ENCODE measurements at places on chromosomes 16 and 17.

- no peak for DNase-seq
Measured at GRCh38 chr17:28758411-28759121, 14.8 kb downstream of the TRAF4 start.

DNA sequence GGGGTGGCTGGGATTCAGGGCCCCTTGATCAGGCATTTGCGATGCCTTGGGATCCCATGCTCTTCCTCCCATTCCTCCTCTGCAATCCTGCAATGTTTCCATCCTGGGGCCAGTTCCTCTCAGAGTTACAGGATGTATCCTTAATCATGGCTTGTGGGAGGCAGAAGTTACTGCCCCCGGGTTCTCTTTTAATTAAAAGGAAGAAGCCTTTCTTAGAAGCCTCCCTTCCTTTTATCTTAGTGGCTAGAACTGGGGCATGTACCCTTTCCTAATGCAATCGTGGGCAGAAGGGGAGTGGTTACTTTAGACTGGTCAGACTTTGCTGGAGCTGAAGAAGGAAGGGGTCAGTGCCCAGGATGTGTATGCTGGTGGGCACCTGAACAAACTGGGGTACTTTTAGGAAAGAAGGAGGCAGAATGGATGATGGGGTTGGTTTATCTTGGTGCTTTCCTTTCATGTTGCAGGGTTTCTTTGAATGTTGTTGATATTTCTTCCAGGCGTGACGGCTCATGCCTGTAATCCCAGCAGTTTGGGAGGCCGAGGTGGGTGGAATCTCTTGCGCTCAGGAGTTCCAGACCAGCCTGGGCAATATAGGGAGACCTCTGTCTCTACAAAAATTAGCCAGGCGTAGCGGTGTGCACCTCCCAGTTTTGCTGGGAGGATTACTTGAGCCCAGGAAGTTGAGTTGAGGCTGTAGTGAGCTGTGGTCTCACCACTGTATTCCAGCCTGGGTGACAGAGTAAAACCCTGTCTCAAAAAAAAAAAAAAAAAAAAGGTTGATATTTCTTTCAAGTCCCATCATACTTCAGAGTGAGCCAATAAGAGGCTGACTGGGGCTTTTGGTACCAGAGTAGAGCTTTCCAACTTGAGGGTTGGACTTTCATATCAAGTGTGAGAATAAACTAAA is 13.2 kb upstream of the SPN start:
- no peak for DNase-seq

- peak; percentile 20 for DNase-seq
Measured at GRCh38 chr16:85253084-85253941, 141.0 kb upstream of the CIBAR2 start.

DNA sequence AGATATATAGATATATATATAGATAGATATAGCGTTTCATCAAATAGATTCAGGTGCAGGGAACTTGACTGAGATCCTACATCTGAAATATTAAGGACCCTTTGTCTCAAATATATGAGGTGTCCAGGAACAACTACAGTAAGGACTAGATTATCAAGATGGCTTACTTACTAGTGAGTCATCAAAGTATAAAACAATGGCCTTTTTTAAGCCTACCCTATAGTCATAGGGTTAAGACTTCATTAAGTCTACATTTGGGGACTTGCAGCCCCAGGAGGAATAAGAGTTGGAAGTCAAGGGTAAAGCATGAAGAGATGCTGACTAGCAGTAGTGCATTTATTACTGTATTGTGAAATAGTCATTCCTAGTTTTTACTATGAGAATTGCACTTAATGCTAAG is 1023.4 kb downstream of the CDH11 start:
- DNase-seq = no peak

DNA sequence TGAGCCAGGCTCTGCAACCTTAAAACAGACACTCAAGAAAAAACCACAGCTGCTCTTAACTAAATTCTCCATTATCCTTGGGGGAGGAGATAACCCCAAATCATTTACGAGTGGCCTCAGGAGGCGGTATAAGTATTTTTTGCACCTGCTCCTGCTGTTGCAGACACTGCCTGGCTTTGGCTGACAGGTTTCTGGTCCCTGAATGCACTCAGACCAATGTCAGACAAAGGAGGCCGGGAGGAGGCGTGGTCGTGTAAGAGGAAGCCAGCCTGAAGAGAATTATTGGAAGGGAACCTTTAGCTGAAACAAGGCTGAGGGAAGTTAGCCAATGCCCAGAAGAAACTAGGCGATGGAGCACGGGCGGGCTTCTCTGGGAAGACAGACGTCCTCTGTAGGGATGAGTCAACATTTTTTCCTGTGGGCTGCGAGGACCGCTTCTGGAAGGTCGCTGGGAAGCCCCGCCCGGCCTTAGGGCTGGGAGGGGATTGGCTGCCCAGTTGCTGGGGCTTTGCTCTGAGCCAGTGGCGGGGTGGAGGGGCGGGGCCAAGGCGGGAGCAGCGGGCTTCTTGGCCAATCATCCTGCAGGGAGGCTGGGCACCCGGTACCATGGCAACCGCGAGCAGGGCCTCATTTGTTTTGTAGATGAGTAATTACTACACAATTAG is 82.3 kb downstream of the CCDC182 start:
- peak; percentile 88 for DNase-seq

DNA sequence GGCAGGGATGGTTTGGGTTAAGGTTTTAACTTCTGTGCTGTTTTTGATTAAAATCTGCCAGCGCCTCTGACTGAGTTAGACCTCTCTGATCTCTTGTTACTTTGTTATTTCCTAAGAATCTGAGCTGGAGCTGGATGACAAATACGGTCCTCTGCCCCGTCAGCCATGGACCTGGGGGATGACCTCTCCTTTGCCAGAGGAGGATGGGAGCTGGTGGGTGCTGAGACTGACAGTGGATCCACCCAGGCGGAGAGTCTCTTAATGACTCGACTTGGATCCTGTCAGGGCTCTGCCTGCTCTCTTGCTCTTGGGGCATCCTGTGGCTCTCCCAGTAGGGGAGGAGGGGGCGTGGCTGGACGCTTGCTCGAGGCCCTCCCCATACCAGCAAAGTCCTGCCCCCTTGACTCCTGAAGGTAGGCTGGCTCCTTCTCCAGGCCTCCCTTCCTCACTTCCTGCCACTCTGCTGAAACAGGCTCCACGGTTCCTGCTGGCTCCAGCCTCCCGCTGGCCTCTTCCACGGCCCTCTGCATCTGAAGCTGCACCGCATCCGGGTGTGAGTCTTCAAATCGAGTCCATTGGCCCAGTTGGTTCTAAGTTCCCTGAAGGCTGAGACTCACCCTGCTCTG is 24.8 kb upstream of the MAP3K14 start:
- DNase-seq = peak; percentile 80

DNA sequence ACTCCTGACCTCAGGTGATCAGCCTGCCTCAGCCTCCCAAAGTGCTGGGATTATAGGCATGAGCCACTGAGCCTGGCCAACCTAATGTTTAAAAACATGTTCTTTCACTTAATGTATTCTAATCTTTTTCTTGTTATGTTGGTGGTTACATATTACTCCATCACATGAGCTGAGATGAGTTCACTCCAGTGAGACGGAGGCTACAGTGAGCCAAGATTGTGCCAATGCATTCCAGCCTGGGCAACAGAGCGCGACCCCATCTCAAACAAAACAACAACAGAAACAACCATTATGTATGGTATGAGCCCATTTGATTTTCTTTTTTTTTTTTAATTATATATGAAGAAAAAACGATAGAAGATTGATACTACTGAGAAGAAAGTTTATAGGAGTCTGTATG is 39.6 kb downstream of the SLC39A11 start:
- DNase-seq = no peak

DNA sequence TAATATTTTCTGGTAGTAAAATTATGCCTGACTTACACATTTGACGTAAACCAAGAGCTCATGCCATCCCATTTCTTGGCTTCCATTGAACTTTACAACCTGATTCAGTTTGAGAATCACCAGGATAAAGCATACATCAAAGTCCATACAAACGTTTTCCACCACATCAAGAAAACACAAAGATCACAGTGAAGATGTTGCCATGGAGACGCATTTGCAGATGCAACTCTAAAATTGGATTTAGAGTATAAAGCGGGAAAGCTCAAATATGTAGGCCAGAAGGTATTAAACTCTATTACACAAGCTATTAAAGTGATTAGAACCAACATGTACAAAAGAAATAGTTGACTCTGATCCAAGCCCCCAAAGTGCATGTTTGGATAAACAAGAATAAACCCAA is 10.4 kb downstream of the C16orf46 start:
- DNase-seq = no peak

DNA sequence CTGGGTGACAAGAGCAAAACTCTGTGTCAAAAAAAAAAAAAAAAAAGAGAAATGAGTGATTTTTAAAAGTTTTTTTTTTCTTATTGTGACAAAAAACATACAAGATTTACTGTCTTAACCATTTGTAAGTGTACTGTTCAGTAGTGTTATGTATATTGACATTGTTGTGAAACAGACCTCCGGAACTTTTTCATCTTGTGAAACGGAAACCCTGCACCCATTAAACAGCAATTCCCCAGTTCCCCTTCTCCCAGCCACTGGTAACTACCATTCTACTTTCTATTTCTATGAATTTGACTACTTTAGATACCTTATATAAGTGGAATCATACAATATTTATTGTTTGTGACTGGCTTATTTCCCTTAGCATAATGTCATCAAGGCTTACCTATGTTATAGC is 18.7 kb downstream of the DUS2 start:
- no peak for DNase-seq

- DNase-seq = no peak
Measured at GRCh38 chr16:369275-369865, 968 bp downstream of the MRPL28 start.

GRCh38 chr17:40341808-40342503 is 22.6 kb downstream of the GJD3 start:
- DNase-seq = peak; percentile 47

DNA sequence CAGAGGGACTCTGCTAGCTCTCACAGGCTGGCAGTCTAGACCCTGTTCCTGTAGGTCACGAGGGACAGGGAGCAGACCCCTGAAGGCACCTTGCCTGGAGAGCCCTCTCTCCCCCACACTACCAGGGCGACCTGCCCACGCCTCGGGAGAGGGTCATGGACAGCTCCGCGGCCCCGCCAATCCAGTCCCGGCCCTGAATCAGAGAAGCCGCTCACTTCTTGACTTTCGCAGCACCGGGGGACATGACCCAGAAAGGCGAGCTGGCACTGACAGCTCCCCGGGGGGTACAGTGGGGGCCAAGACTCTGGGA is 5.1 kb downstream of the KIFC3 start:
- DNase-seq = no peak

DNA sequence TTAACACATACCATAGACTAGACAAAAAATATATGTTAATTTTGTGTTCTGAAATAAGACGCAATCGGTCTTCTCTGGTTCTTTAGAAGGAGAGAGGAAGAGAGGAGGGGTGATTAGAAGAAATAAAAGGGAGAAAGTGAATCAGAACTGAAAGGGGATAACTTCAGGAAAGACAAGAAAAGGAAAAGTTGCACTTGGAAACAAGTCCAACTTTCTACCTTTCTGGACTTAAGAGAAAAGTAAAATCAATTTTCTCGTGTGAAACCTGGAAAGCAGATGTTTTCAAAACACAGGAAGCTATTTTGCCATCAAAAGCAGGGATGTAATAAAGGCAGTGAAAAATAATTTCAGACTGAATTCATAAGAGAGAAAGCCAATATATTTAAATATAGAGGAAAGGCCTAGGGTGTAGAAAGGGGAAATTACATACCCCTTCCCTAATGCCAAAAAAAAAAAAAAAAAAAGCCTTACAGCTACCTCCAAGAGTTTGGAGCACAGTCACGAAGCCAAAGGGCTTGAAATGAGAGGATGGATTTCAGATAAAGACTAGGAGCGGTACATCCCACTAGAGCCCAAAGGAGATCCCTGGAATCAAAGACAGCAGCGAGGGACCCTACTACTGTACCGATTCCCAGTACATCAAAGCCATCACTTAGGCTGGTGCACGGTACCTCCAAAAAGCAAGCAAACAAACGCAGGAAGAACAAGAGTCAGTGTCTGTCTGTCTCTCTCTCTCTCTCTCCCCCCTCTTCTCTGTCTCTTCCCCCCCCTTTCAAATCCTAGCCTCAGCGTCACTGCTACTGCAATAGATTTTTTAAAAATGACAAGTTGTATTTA is 12.1 kb upstream of the ZFHX3 start:
- DNase-seq = no peak

- no peak for DNase-seq
Measured at GRCh38 chr16:55700961-55701360, 45.2 kb downstream of the SLC6A2 start.

GRCh38 chr17:15019158-15019557 is 246.0 kb downstream of the PMP22 start:
- no peak for DNase-seq

GRCh38 chr16:53966821-53967571 is 263.0 kb downstream of the FTO start:
- DNase-seq = no peak

GRCh38 chr16:9238346-9238745 is 146.9 kb downstream of the HAPSTR1 start:
- DNase-seq = no peak

- peak; percentile 53 for DNase-seq
Measured at GRCh38 chr16:58020628-58021521, 4.7 kb upstream of the MMP15 start.

- peak; percentile 62 for DNase-seq
Measured at GRCh38 chr16:83952587-83952939, 477 bp upstream of the OSGIN1 start.

DNA sequence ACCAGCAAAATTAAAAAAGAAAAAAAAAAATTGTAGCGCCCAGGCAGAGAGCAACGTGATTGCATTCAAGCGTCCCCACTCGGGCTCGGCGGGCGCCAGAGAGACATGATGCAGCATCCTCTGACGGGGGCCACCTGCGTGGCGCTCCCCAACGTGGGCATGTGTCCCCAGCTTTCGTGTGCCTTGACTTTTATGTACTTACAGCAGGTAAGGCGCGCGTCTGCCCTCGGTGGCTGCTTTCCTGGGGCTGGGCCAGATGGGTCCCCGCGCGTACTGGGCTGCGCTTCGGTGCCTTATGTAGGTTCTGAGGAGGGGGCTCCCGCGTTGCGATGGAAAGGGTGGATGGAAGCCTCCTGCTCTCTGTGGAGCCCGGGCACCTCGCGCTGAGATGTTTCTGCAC is 28.4 kb upstream of the RBFOX1 start:
- DNase-seq = no peak

DNA sequence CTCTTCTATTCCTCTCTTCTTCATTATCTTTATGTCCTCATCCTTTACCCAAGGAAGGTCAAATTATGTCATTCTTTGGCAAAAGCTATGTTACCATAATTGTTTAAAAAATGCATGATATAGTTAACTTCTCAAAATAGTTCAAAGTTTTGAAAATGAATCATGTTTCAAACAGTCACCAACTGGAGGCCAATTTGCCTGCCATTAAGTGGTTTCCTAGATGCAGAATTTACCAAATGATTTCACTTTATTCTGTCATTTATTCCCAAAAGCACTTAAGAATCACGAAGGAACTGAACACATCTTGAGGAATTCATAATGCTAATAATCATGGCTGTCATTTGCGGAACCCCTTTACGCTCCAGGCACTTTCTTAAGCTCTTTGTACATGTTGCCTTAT is 190.9 kb upstream of the CDH11 start:
- DNase-seq = no peak

DNA sequence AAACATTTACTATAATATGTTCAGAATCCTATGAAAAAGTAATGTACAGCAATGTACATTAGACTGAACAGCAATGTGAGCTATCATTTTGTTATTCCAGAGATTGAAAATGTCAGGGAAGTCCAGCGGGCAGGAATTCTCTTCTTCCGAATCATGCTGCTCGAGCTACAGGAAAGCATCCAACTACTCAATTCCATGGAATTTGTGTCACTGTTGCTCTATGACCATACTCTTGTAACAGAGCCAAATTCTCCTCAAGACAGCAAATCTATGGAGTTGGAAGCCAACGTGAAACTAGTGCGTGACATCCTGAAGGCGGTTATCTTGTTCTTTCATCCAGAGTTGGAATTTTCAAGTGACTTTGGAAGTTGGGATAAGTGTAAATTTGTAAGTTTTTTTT is 24.8 kb upstream of the NSRP1 start:
- DNase-seq = no peak
